A549 treated with DMSO at 1 μM for 4 hours (cell line): ENCODE measurements at places on chromosomes 1 and 21. TPM values are rescaled to one million over a fixed set of nuclear protein-coding genes. Genes with fewer than 3 reads are reported as not detected.

The KCNE1 gene
- total RNA-seq, result 0.05 to 0.09 TPM in 2 of 5 replicates, not detected in the others

The HSD11B1 gene
- not detected in 5 replicates for total RNA-seq

The NGF gene
- total RNA-seq, result 4.2 to 6.5 TPM (median 4.4 TPM) in 5 replicates

The ADAR gene
- total RNA-seq, result 75.6 to 92.3 TPM (median 86.6 TPM) in 5 replicates

The DNAH14 gene
- total RNA-seq, result 13.2 to 18.1 TPM (median 16.3 TPM) in 5 replicates

The OR10Z1 gene
- total RNA-seq, result not detected in 5 replicates

The DDOST gene
- 193 to 207 TPM (median 202 TPM) in 5 replicates for total RNA-seq

The FCRLA gene
- total RNA-seq, result 0.06 to 0.09 TPM in 2 of 5 replicates, not detected in the others

The TMCO4 gene
- total RNA-seq, result 3.9 to 7.6 TPM (median 6.7 TPM) in 5 replicates

The NFASC gene
- total RNA-seq, result 1.5 to 2.4 TPM (median 1.8 TPM) in 5 replicates

The SPRR2B gene
- total RNA-seq, result not detected in 5 replicates

The SOD1 gene
- total RNA-seq, result 372 to 449 TPM (median 394 TPM) in 5 replicates
